Breast epithelium (tissue), 4 donors: ENCODE measurements at places on chromosomes 4 and X. TPM values are rescaled to one million over a fixed set of nuclear protein-coding genes. Genes with fewer than 3 reads are reported as not detected.
A peak's percentile ranks its signal among the peaks of the same experiment; 100 is the strongest.

DNA sequence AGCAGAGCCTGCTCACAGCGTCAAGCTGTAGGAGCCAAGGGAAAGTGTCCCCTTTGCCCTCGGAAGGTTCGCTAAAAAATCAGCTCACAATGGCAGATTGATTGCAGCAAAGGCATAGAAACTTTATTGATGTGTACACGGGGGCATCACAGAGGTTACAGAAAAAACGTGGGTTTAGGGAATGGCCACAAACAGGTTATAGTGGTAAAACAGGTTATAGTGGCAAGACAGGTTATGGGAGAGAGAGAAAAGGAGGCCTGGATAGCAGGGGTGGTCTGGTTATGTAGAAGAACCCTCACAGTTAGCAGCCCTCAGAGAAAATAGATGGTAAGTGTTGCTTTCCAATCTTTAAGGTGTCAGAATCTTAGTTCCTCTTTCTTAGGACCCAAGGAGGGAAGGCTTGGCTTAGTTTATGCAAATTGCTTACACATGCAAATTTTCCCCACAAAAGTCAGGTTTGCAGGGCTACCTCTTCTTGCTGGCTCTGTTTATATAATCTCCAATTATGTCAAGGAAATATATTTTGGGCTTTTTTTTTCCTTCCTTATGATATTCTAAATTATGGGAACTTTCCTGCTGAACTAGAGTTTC is 113.7 kb downstream of the BMP15 start:
- no peaks in the 10 kb centered on the region for H3K36me3 ChIP-seq
- no peaks in the 10 kb centered on the region for H3K4me1 ChIP-seq
- no peak overlapping the region for H3K27ac ChIP-seq
- H3K4me3 ChIP-seq = no peak overlapping the region
- H3K27me3 ChIP-seq = peaks cover 25% of the 10 kb centered on the region

GRCh38 chrX:77422891-77423648 is 24.1 kb upstream of the FGF16 start:
- no peaks in the 10 kb centered on the region for H3K27me3 ChIP-seq
- H3K4me3 ChIP-seq = no peak overlapping the region
- H3K36me3 ChIP-seq = no peaks in the 10 kb centered on the region
- H3K4me1 ChIP-seq = no peaks in the 10 kb centered on the region
- no peak overlapping the region for H3K27ac ChIP-seq

The RAB39B gene
- 1.3 TPM for total RNA-seq

- no peaks in the 10 kb centered on the region for H3K27me3 ChIP-seq
- H3K27ac ChIP-seq = no peak overlapping the region
- no peak for DNase-seq
- no peaks in the 10 kb centered on the region for H3K36me3 ChIP-seq
- H3K4me3 ChIP-seq = no peak overlapping the region
Measured at GRCh38 chrX:34612036-34612435, 45.0 kb downstream of the TMEM47 start.

The CT47C1 gene
- total RNA-seq = not detected

DNA sequence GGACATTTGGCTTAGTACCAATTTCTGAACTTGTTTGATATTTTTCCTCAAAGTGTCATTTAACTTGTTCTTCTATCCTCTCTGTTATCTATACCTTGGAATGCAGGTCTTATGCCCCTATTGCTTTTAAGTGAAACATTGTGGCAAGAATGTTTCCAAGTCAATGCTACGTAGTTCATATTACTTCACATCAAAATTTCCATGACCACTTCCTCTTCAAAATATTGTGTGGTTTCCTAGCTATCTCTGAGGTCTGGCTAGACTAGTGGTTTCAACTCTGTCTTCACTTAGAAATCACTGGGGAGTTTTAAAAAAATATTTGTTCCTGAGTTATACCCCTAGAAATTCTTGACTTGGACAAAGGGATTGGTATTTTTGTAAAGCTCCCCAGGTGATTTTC is 20.2 kb upstream of the RASGEF1B start:
- H3K4me3 ChIP-seq = no peak overlapping the region
- no peaks in the 10 kb centered on the region for H3K36me3 ChIP-seq
- H3K27me3 ChIP-seq = no peaks in the 10 kb centered on the region
- no peaks in the 10 kb centered on the region for H3K4me1 ChIP-seq
- peak overlapping the region; percentile 78 for H3K27ac ChIP-seq
- no peak for DNase-seq

DNA sequence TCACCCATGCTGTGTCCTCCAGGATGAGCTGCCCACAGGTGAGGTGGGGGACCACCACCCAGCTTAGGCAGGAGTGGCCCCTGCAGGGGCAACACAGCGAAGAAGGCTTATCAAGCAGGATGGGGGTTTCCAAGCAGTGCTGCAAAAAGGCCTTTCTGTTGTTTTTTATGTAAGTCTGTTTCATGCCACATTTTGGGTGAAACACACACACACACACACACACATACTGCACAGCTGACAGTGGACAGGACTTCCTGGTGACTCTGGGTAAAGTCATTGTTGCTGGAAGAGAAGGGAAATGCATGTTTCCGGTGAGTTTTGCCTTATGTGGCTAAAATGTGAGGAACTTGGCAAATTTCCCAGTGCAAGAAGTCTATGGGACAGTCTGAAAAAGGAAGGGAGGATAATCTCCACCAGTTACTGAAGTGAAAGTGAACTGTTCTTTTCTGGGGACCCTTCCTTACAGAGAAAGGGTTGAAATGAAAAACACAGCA is 119.2 kb downstream of the IRF2 start:
- H3K36me3 ChIP-seq = no peaks in the 10 kb centered on the region
- H3K4me1 ChIP-seq = no peaks in the 10 kb centered on the region
- peak overlapping the region; percentile 76 for H3K27ac ChIP-seq
- peak; percentile 46 for DNase-seq

- DNase-seq = no peak
- no peak overlapping the region for H3K27ac ChIP-seq
- no peaks in the 10 kb centered on the region for H3K4me1 ChIP-seq
- no peaks in the 10 kb centered on the region for H3K27me3 ChIP-seq
- no peak overlapping the region for H3K4me3 ChIP-seq
Measured at GRCh38 chr4:68148800-68149685, 19.4 kb upstream of the TMPRSS11F start.

The GLOD5 gene
- total RNA-seq = not detected

- H3K4me3 ChIP-seq = peak overlapping the region; percentile 13
- H3K27ac ChIP-seq = no peak overlapping the region
- no peaks in the 10 kb centered on the region for H3K36me3 ChIP-seq
- no peaks in the 10 kb centered on the region for H3K4me1 ChIP-seq
Measured at GRCh38 chr4:3871181-3871852, 105.1 kb downstream of the ADRA2C start.

The FAM47A gene
- not detected for total RNA-seq

The SLITRK2 gene
- under 0.01 TPM for total RNA-seq

The ZCCHC18 gene
- total RNA-seq = 0.59 TPM

- no peak overlapping the region for H3K4me3 ChIP-seq
- no peaks in the 10 kb centered on the region for H3K36me3 ChIP-seq
- no peaks in the 10 kb centered on the region for H3K4me1 ChIP-seq
- no peak overlapping the region for H3K27ac ChIP-seq
Measured at GRCh38 chr4:125789023-125789422, 474.3 kb downstream of the FAT4 start.

DNA sequence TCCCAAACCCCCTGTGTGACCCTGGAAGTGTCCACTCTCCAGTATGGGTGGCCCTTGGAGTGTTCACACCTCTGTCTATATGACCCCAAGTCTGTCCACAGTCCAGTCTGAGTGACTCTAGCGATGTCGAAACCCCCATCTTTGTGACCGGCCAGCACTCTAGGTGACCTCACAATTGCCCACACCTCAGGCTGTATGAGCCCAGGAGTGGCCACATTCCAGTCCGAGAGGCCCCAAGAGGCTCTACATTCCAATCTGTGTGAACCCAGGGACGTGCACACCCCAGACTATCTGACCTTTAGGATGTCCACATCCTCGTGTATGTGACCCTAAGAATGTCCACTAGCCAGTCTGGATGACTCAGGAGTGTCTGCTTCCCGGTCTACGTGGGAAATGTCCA is 7.3 kb upstream of the GLOD5 start:
- DNase-seq = no peak
- H3K36me3 ChIP-seq = no peaks in the 10 kb centered on the region
- H3K4me1 ChIP-seq = no peaks in the 10 kb centered on the region
- H3K27ac ChIP-seq = no peak overlapping the region
- H3K27me3 ChIP-seq = peaks cover 33% of the 10 kb centered on the region

The PRDX4 gene
- total RNA-seq = 71.8 TPM

GRCh38 chrX:97050392-97050791 is 166.7 kb downstream of the RPA4 start:
- H3K4me3 ChIP-seq = no peak overlapping the region
- H3K4me1 ChIP-seq = no peaks in the 10 kb centered on the region
- DNase-seq = no peak
- H3K27ac ChIP-seq = no peak overlapping the region
- H3K27me3 ChIP-seq = no peaks in the 10 kb centered on the region

GRCh38 chr4:168071304-168071703 is 21.0 kb upstream of the ANXA10 start:
- no peaks in the 10 kb centered on the region for H3K4me1 ChIP-seq
- no peaks in the 10 kb centered on the region for H3K27me3 ChIP-seq
- no peaks in the 10 kb centered on the region for H3K36me3 ChIP-seq
- DNase-seq = no peak
- no peak overlapping the region for H3K4me3 ChIP-seq
- H3K27ac ChIP-seq = no peak overlapping the region

- H3K4me1 ChIP-seq = no peaks in the 10 kb centered on the region
- DNase-seq = no peak
- H3K4me3 ChIP-seq = no peak overlapping the region
- H3K36me3 ChIP-seq = no peaks in the 10 kb centered on the region
Measured at GRCh38 chr4:10048941-10049697, 27.8 kb upstream of the SLC2A9 start.

GRCh38 chr4:8710946-8711345 is 118.4 kb downstream of the CPZ start:
- no peak overlapping the region for H3K4me3 ChIP-seq
- H3K27me3 ChIP-seq = peaks cover 9% of the 10 kb centered on the region
- DNase-seq = no peak
- H3K4me1 ChIP-seq = no peaks in the 10 kb centered on the region

The UGT2B10 gene
- total RNA-seq = not detected

DNA sequence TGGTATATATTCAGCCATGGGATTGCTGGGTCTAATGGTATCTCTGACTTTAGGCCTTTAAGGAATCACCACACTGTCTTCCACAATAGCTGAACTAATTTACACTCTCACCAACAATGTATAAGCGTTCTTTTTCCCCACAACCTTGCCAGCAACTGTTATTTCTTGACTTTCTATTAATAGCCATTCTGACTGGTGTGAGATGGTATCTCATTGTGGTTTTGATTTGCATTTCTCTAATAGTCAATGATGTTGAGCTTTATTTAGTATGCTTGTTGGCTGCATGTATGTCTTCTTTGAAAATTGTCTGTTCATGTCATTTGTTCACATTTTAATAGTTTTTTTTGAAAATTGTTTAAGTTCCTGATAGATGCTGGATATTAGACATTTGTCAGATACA is 235.2 kb downstream of the HEPH start:
- H3K4me1 ChIP-seq = no peaks in the 10 kb centered on the region
- no peaks in the 10 kb centered on the region for H3K27me3 ChIP-seq
- no peak overlapping the region for H3K27ac ChIP-seq
- H3K36me3 ChIP-seq = no peaks in the 10 kb centered on the region
- no peak for DNase-seq
- H3K4me3 ChIP-seq = no peak overlapping the region

- H3K27ac ChIP-seq = no peak overlapping the region
- no peaks in the 10 kb centered on the region for H3K4me1 ChIP-seq
- H3K36me3 ChIP-seq = no peaks in the 10 kb centered on the region
- no peak overlapping the region for H3K4me3 ChIP-seq
- DNase-seq = no peak
- no peaks in the 10 kb centered on the region for H3K27me3 ChIP-seq
Measured at GRCh38 chr4:87947381-87948160, 27.9 kb upstream of the SPP1 start.

- H3K36me3 ChIP-seq = no peaks in the 10 kb centered on the region
- H3K27me3 ChIP-seq = no peaks in the 10 kb centered on the region
- no peak overlapping the region for H3K4me3 ChIP-seq
Measured at GRCh38 chr4:141140391-141141200, 7.3 kb upstream of the RNF150 start.

GRCh38 chr4:98657531-98658286 is 702 bp downstream of the TSPAN5 start:
- no peak for DNase-seq
- H3K4me3 ChIP-seq = peak overlapping the region; percentile 79
- peak overlapping the region; percentile 71 for H3K27ac ChIP-seq
- no peaks in the 10 kb centered on the region for H3K27me3 ChIP-seq
- no peaks in the 10 kb centered on the region for H3K36me3 ChIP-seq

GRCh38 chr4:143336781-143337599 is at the start of gene GAB1:
TSS of gene GAB1 (plus strand) at chr4:143336876. CDS start at chr4:143337189, 313 bp downstream.
- no peaks in the 10 kb centered on the region for H3K4me1 ChIP-seq
- DNase-seq = peak; percentile 77
- H3K4me3 ChIP-seq = peak within 1 kb of the TSS; percentile 76
- H3K27me3 ChIP-seq = no peaks in the 10 kb centered on the region
- peak within 1 kb of the TSS; percentile 98 for H3K27ac ChIP-seq

DNA sequence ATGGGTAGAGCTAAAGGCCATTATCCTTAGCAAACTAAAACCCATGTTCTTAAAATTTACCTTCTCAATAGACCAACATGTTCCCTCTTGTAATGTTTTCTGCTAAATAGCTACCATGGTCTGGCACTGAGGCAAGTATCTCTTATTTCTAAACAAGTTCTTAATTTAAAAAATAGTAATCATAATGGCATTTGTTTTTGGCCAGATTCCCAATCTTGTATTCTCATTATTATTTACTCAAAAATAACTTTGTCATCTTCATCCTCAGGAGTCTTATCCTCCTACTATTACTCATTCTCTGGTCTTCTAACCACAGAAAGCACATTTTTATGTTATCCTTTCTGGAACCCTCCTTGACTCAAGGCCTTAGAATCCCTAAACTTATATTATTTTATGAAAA is 931.2 kb downstream of the CCSER1 start:
- no peaks in the 10 kb centered on the region for H3K27me3 ChIP-seq
- no peak for DNase-seq
- no peaks in the 10 kb centered on the region for H3K36me3 ChIP-seq
- no peak overlapping the region for H3K27ac ChIP-seq

The STATH gene
- total RNA-seq = not detected

GRCh38 chr4:87846226-87846625 is 13.5 kb downstream of the MEPE start:
- no peak overlapping the region for H3K4me3 ChIP-seq
- no peaks in the 10 kb centered on the region for H3K4me1 ChIP-seq
- no peak overlapping the region for H3K27ac ChIP-seq
- no peaks in the 10 kb centered on the region for H3K36me3 ChIP-seq
- no peak for DNase-seq

- H3K27me3 ChIP-seq = no peaks in the 10 kb centered on the region
- H3K27ac ChIP-seq = no peak overlapping the region
- no peak overlapping the region for H3K4me3 ChIP-seq
- H3K4me1 ChIP-seq = no peaks in the 10 kb centered on the region
- DNase-seq = no peak
- no peaks in the 10 kb centered on the region for H3K36me3 ChIP-seq
Measured at GRCh38 chr4:1759170-1759817, 33.8 kb upstream of the FGFR3 start.

GRCh38 chr4:186781032-186781917 is 57.6 kb upstream of the FAT1 start:
- DNase-seq = no peak
- no peaks in the 10 kb centered on the region for H3K36me3 ChIP-seq
- H3K4me1 ChIP-seq = no peaks in the 10 kb centered on the region
- no peaks in the 10 kb centered on the region for H3K27me3 ChIP-seq
- no peak overlapping the region for H3K4me3 ChIP-seq

The IL13RA2 gene
- not detected for total RNA-seq
